Uterus (tissue), 4 donors: ENCODE measurements at places on chromosomes 12 and 14. TPM values are rescaled to one million over a fixed set of nuclear protein-coding genes. Genes with fewer than 3 reads are reported as not detected.
A peak's percentile ranks its signal among the peaks of the same experiment; 100 is the strongest.

GRCh38 chr12:120439646-120440247 lies 1.8 kb downstream of the COX6A1 start:
- no peak for DNase-seq
- H3K4me1 ChIP-seq, result no peaks in the 10 kb centered on the region
- H3K27me3 ChIP-seq, result no peaks in the 10 kb centered on the region
- no peak overlapping the region for H3K27ac ChIP-seq

GRCh38 chr12:27094726-27095125 lies 12.3 kb upstream of the C12orf71 start:
- H3K36me3 ChIP-seq, result no peaks in the 10 kb centered on the region
- no peaks in the 10 kb centered on the region for H3K27me3 ChIP-seq
- no peak overlapping the region for H3K4me3 ChIP-seq

- no peaks in the 10 kb centered on the region for H3K27me3 ChIP-seq
- no peaks in the 10 kb centered on the region for H3K36me3 ChIP-seq
- H3K4me3 ChIP-seq, result no peak overlapping the region
- no peaks in the 10 kb centered on the region for H3K4me1 ChIP-seq
- H3K27ac ChIP-seq, result no peak overlapping the region
Measured at GRCh38 chr14:75109877-75110276, 17.0 kb downstream of the NEK9 start.

GRCh38 chr14:93285044-93285443 lies 47.8 kb downstream of the BTBD7 start:
- H3K4me1 ChIP-seq, result no peaks in the 10 kb centered on the region
- no peak for DNase-seq
- no peaks in the 10 kb centered on the region for H3K27me3 ChIP-seq

DNA sequence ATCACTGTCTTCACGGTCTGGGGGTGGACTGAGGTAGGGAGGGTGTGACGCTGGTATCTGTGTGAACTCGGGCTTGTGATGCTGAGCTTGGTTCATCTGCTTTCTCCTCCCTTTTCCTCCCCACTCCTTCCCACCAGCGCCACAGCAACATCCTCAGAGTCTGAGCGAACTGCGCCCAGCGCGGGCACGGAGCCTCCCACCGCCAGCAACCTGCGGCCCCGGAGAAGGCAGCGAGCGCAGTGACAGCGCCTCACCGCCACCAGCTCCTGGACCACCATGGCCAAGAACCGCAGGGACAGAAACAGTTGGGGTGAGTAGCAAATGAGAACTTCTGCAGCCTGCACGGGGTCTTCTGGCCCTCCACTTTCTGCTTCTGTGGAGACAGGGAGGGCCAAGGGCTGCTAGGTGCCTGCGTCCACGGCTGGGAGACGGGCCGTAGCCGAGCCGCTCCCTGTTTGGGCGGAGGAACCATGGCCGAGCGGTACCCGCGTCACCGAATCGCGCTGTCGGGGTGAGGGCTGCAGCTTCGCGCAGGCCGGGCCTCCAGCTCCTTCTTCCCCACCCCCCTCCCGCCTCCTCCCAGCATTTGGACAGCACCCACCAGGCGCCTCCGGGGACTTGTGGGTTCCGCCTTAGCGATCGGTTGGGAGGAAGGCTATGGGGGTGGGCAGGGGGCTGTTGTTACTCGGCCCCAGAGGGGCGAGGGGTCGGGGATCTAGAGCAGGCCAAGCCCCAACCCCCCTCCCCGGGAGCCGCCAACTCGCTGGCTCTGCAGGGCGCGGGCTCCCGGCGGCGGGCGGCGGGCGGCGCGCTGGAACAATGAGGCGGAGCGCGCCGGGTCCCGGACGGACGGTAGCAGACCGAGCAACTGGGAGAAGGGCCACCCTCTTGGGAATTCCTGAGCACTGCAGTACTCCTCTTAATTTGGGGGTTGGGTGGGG lies at the start of gene ATL1:
ATL1 (plus strand) TSS at position 156 of the 941 bp plus-strand sequence; CDS start at position 277, 121 bp downstream.
- peak; percentile 73 for DNase-seq
- H3K27ac ChIP-seq, result peak within 1 kb of the TSS; percentile 87
- H3K4me3 ChIP-seq, result peak within 1 kb of the TSS; percentile 76
- H3K36me3 ChIP-seq, result no peaks in the 10 kb centered on the region
- H3K4me1 ChIP-seq, result no peaks in the 10 kb centered on the region

GRCh38 chr12:55830601-55831446 lies 1.4 kb upstream of the DNAJC14 start:
- H3K36me3 ChIP-seq, result no peaks in the 10 kb centered on the region
- peak; percentile 85 for DNase-seq
- no peaks in the 10 kb centered on the region for H3K27me3 ChIP-seq
- H3K27ac ChIP-seq, result peak overlapping the region; percentile 95
- peak overlapping the region; percentile 66 for H3K4me3 ChIP-seq

GRCh38 chr12:124901003-124901402 lies 13.4 kb downstream of the UBC start:
- no peaks in the 10 kb centered on the region for H3K27me3 ChIP-seq
- no peak overlapping the region for H3K27ac ChIP-seq
- no peak overlapping the region for H3K4me3 ChIP-seq
- no peaks in the 10 kb centered on the region for H3K4me1 ChIP-seq
- DNase-seq, result no peak

GRCh38 chr14:101202627-101203404 lies 299.3 kb upstream of the RTL1 start:
- no peaks in the 10 kb centered on the region for H3K36me3 ChIP-seq
- no peaks in the 10 kb centered on the region for H3K4me1 ChIP-seq
- H3K27ac ChIP-seq, result no peak overlapping the region
- DNase-seq, result peak; percentile 11

- no peak overlapping the region for H3K4me3 ChIP-seq
- peak overlapping the region; percentile 61 for H3K27ac ChIP-seq
- H3K27me3 ChIP-seq, result no peaks in the 10 kb centered on the region
- no peaks in the 10 kb centered on the region for H3K36me3 ChIP-seq
- H3K4me1 ChIP-seq, result no peaks in the 10 kb centered on the region
Measured at GRCh38 chr14:96146131-96146771, 58.4 kb upstream of the BDKRB2 start.

DNA sequence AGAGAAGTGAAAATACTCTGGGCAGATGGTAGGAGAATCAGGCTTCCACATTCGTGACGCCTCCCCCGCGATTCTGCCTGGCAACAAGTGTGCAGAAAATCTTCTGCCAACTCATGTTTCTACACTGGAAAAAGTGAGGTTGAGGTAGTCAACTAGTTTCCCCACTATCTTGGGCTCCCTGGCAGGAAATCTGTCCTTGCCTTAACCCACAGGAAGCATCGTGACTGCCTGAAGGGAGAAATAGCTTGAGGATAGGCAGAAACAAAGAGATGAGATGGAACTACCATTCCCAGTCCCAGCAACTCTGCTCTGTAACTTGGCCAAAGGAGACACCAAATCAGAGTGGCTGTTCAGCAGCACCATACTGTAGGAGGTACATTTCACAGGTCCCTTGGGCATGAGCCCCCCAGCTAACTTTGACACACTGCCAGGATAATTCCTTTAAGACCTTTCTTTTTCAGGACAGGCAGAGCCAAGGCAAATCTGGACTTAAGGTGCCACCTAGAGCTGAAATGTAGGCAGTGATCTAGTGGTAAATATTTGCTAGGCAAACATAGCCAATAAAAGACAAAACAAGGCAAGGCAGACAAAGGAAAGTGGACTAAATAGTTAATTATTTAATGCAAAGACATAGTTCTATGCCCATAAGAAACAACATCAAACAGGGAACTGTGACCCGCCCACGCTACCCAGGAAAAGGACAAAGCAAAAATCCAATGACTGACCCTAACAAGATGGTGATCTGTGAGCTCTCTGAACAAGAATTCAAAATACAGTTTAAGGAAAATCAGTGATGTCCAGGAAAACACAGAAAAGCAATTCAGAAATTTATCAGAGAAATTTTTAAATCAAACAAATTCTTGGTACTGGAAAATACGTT lies 205.1 kb downstream of the PTPRO start:
- H3K27ac ChIP-seq, result no peak overlapping the region
- no peaks in the 10 kb centered on the region for H3K27me3 ChIP-seq
- DNase-seq, result no peak
- H3K36me3 ChIP-seq, result no peaks in the 10 kb centered on the region

GRCh38 chr14:30854492-30854891 lies 19.9 kb upstream of the COCH start:
- DNase-seq, result no peak
- H3K4me3 ChIP-seq, result no peak overlapping the region
- H3K4me1 ChIP-seq, result no peaks in the 10 kb centered on the region
- H3K27ac ChIP-seq, result no peak overlapping the region

DNA sequence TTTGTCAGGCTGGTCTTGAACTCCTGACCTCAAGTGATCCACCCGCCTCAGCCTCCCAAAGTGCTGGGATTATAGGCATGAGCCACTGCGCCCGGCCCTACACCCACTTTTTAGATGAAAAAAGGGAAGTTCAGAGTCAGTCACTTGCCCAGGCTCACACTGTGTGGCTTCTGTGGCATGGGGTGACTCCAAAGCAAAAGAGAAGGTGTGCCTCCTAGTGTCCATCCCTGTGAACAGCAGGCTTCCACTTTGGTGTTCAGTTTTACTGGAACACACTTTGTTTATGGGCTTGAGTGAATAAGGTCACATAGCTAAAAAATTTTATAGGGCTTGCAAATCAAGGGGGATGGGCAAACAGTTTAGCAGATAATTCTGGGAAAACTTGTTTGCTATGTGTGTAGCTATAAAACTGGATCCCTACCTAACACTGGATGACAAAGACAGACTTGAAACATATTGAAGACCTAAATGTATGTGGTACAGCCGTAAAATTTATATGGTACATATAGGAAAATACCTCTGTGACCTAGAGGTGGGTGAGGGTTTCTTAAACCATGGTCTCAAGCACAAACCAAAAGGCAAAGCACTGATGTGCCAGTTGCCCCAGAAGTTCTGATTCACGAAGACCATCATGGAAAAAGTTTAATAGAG lies 54.9 kb downstream of the EID3 start:
- no peak overlapping the region for H3K27ac ChIP-seq
- peak; percentile 63 for DNase-seq
- no peak overlapping the region for H3K4me3 ChIP-seq
- no peaks in the 10 kb centered on the region for H3K36me3 ChIP-seq
- H3K4me1 ChIP-seq, result no peaks in the 10 kb centered on the region
- no peaks in the 10 kb centered on the region for H3K27me3 ChIP-seq

GRCh38 chr12:110174373-110174996 lies 50.3 kb downstream of the IFT81 start:
- DNase-seq, result no peak
- H3K27ac ChIP-seq, result no peak overlapping the region
- no peaks in the 10 kb centered on the region for H3K4me1 ChIP-seq
- no peaks in the 10 kb centered on the region for H3K27me3 ChIP-seq
- H3K36me3 ChIP-seq, result no peaks in the 10 kb centered on the region
- H3K4me3 ChIP-seq, result no peak overlapping the region

- no peak overlapping the region for H3K27ac ChIP-seq
- DNase-seq, result no peak
- H3K4me1 ChIP-seq, result no peaks in the 10 kb centered on the region
- no peaks in the 10 kb centered on the region for H3K27me3 ChIP-seq
- H3K36me3 ChIP-seq, result no peaks in the 10 kb centered on the region
Measured at GRCh38 chr12:60494244-60494643, 898.4 kb downstream of the SLC16A7 start.

- H3K36me3 ChIP-seq, result no peaks in the 10 kb centered on the region
- H3K27ac ChIP-seq, result no peak overlapping the region
- no peaks in the 10 kb centered on the region for H3K27me3 ChIP-seq
- no peak overlapping the region for H3K4me3 ChIP-seq
- H3K4me1 ChIP-seq, result no peaks in the 10 kb centered on the region
- DNase-seq, result no peak
Measured at GRCh38 chr12:131347732-131348131, 363.2 kb upstream of the SFSWAP start.

GRCh38 chr14:35689000-35689460 lies 120.1 kb downstream of the RALGAPA1 start:
- H3K27me3 ChIP-seq, result no peaks in the 10 kb centered on the region
- H3K36me3 ChIP-seq, result no peaks in the 10 kb centered on the region
- H3K27ac ChIP-seq, result no peak overlapping the region
- H3K4me3 ChIP-seq, result no peak overlapping the region

- H3K27ac ChIP-seq, result peak overlapping the region; percentile 61
- DNase-seq, result no peak
- H3K4me1 ChIP-seq, result peaks cover 6% of the 10 kb centered on the region
- H3K4me3 ChIP-seq, result no peak overlapping the region
- no peaks in the 10 kb centered on the region for H3K36me3 ChIP-seq
- H3K27me3 ChIP-seq, result no peaks in the 10 kb centered on the region
Measured at GRCh38 chr12:89453121-89453978, 71.2 kb downstream of the GALNT4 start.

- H3K27ac ChIP-seq, result no peak overlapping the region
- H3K4me1 ChIP-seq, result no peaks in the 10 kb centered on the region
- H3K27me3 ChIP-seq, result no peaks in the 10 kb centered on the region
- no peak for DNase-seq
- no peaks in the 10 kb centered on the region for H3K36me3 ChIP-seq
Measured at GRCh38 chr12:71636704-71637115, 26.9 kb downstream of the ZFC3H1 start.

GRCh38 chr12:52673217-52673616 lies 7.0 kb downstream of the KRT1 start:
- DNase-seq, result no peak
- H3K27ac ChIP-seq, result no peak overlapping the region
- H3K36me3 ChIP-seq, result no peaks in the 10 kb centered on the region
- H3K27me3 ChIP-seq, result no peaks in the 10 kb centered on the region
- H3K4me3 ChIP-seq, result no peak overlapping the region

ZC3H10 gene
- total RNA-seq, result 1.3 TPM

HIGD1C gene
- total RNA-seq, result not detected

COCH gene
- 6.5 TPM for total RNA-seq

HOXC6 gene
- total RNA-seq, result not detected

DHRS7 gene
- 103 TPM for total RNA-seq

PAX9 gene
- total RNA-seq, result not detected

GLIPR1L2 gene
- total RNA-seq, result 4.6 TPM

ENO2 gene
- total RNA-seq, result 9.7 TPM
